ENCODE measurements at places on chromosomes 5 and 9. TPM values are rescaled to one million over a fixed set of nuclear protein-coding genes. Genes with fewer than 3 reads are reported as not detected.

Gene SMIM33
- total RNA-seq: under 0.01 TPM

Gene MAMDC4
- total RNA-seq: 1.1 TPM

Gene PDGFRB
- total RNA-seq: 0.54 TPM

Gene CNTLN
- total RNA-seq: 8.3 TPM

Gene DMRTA1
- under 0.01 TPM for total RNA-seq

Gene HSD17B4
- total RNA-seq: 80.5 TPM

Gene WDR38
- not detected for total RNA-seq

Gene LCN9
- not detected for total RNA-seq

Gene CD180
- total RNA-seq: 0.54 TPM

Gene C5orf47
- not detected for total RNA-seq

Gene PTPDC1
- total RNA-seq: 2.7 TPM

Gene ANKRD31
- under 0.01 TPM for total RNA-seq

Gene PCDHB13
- under 0.01 TPM for total RNA-seq

Gene STC2
- total RNA-seq: 0.27 TPM

Gene PRELID2
- total RNA-seq: 13.2 TPM

Gene JAKMIP2
- 8.6 TPM for total RNA-seq

Gene PPP2R2B
- total RNA-seq: 1.6 TPM

Gene LRRC19
- total RNA-seq: not detected

Gene EGFL7
- 272 TPM for total RNA-seq

Gene GLRA1
- not detected for total RNA-seq

Gene CCDC187
- total RNA-seq: 0.81 TPM

Gene SURF1
- total RNA-seq: 22.9 TPM

Gene PCDHB6
- not detected for total RNA-seq

Gene N4BP3
- total RNA-seq: 5.1 TPM

Gene PCDHB14
- under 0.01 TPM for total RNA-seq

Gene IL3
- total RNA-seq: not detected

Gene SPATA31E1
- not detected for total RNA-seq

Gene SLC27A6
- total RNA-seq: 0.54 TPM

Gene TEX48
- not detected for total RNA-seq

Gene FAXDC2
- total RNA-seq: 9.4 TPM

Gene OMD
- total RNA-seq: not detected

Gene EFNA5
- total RNA-seq: under 0.01 TPM

Gene ADAMTS19
- not detected for total RNA-seq

Gene TRPM3
- under 0.01 TPM for total RNA-seq

Gene ODF2
- 29.4 TPM for total RNA-seq

Gene FIBCD1
- total RNA-seq: not detected

Gene PPP2CA
- 234 TPM for total RNA-seq

Gene AGTPBP1
- total RNA-seq: 11.3 TPM

Gene CBY3
- total RNA-seq: 1.3 TPM

Gene PAEP
- total RNA-seq: not detected

Gene PCDHB10
- under 0.01 TPM for total RNA-seq

Gene ITGA2
- 1.6 TPM for total RNA-seq

Measured in hematopoietic multipotent progenitor cell (in vitro differentiated cells).